ENCODE measurements at places on chromosomes 3 and 15.

GRCh38 chr3:170244576-170244975 lies 22.4 kb downstream of the PRKCI start:
- DNase-seq = no peak

DNA sequence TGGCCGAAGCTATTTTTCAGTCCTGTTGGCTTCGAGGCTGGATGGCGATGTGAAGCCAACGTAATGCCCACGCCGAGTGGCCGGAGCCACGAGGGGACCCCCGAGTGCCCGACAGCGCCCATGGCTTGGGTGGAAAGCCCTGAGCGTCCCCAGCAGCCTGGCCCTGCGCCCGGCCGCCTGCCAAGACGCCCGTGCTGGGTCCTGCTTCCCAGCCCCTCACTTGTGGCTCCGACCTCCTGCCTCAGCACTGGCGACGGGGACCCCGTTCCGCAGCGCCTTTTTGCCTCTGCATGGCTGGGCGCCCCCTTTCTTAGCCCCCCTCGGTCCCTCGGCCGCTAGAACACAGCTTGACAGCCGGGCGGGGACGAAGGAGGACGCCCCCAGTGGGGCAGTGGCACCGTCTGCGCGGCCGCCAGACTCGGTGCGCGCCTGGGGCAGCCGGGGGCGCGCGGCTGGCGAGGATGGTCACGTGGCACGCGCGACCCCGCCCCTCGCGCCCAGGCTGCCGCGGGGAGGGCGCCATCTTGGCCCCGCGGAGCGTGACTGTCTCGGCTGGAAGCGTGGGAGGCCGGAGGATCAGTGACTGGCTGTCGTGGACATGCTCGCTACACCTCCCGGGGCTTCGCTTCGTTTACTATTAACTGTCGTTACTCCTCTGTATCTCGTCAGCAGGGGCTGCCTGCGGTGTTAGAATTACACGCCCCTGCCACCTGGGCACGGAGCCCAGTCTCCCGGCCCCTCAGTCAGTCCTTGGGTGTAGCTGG lies 626 bp upstream of the GPR176 start:
- peak; percentile 49 for DNase-seq

- no peak for DNase-seq
These were observed 43.6 kb downstream of the LDHAL6B start for GRCh38 chr15:59250249-59250648.

GRCh38 chr3:132016061-132017041 lies 18.5 kb downstream of the CPNE4 start:
- DNase-seq = no peak

DNA sequence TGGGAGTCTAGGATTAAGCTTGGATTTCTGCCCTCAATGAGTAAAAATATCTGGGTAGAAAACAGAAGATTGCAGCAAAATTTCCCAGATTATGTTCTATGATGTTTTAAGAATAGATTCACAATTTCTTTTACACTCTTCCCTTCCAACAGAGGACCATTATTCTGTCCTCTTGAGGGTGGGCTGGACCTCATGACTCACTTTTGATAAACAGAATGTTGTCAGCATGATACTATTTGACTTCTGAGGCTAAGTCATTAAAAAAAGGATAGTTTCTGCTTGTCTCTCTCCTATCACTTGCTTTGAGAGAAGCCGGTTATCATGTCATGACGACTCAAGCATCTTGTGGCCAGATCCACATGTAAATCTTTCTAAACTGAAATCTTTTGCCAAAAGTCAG lies 396.2 kb upstream of the CDIN1 start:
- DNase-seq = no peak

DNA sequence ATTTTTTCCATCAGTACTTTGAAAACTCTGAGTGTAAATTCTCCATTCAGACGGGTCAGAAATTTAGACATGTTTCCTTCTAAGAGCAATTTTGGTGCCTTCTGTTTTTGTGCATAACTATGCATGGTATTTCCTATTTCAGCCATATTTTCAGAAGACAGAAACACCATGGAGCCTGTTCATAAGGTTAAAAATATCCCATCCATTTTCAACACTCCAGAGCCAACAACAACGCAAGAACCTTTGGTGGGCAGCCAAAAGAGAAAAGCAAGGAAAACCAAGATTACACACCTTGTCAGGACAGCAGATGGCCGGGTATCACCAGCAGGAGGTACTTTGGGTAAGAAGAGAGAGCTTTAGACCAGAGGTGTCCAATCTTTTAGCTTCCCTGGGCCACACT lies 275.6 kb downstream of the BBX start:
- no peak for DNase-seq

DNA sequence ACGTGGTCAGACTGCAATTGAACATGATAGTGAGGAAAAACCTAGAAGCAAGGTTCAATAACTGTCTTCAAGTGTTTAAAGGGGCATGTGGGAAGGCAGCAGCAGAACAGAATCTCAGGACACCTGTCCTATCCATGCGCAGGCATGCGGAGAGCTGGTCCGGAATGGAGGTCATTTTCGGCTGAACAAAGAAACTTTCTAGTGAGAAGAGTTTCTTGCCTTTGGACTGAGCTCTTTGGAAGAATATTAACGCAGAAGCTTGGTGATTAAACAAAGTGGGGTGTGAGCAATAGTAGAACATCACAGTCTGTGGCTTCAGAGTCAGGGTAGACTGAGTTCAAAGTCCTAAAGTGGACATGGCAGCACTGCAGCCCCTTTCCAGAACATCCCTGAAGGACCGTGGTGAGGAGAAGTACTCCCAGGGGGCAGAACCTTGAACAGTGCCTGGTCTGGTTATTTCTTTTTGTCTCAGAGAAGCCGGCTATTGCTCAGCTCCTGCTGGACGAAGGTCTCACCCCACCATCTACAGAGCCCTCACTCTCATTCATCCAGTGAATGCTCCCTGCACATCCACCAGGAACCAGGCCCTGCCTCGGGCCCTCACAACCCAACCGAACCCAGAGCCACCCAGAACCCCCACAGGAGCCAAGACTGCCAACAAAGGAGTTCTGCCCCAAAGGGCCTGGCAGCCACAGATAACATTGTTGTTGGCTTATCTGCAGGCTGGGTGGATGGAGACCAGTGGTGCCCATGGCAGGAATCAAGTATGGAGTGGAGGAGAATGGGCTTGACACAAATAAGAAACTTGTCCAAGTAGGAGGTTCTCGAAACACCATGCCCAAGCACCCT lies 2.8 kb upstream of the SSUH2 start:
- no peak for DNase-seq

DNA sequence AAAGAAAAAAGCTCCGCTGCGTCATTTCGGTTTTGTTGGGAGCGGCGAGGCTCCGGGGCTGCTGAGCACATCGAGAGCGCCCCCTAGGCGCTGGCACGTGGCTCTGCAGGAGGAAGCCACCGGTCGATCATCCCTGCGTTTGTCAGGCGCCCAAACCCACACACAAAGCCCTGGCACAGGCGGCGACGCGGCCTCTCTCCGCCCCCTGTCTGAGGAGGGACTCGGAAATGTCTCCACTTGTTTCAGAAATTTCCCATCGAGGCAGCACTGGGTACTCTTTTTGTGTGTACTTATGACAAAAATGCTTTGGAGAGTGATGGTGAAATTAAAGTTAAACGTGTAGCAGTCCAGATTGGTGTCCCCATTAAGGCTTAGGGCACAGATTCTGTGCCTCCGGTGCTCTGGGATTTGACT lies 407.3 kb upstream of the ONECUT1 start:
- peak; percentile 53 for DNase-seq

DNA sequence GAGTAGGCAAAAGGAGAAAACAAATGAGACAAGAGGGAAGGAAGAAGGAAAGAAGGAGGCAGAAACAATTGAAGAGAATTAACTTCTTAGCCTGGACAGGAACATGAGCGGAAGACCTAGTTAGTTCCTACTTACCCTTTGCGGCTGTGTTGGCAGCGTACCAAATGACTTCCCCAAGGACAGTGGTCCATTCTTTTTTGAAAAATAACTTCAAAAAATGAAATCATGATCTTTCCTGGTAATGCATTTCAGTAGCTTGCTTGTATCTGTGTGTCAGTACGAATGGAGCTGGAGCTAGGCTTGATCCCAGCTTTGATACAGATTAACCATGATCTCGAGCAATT lies 41.5 kb upstream of the CFAP161 start:
- DNase-seq = no peak

- DNase-seq = no peak
These were observed 56.3 kb downstream of the KLF15 start for GRCh38 chr3:126300761-126301481.

DNA sequence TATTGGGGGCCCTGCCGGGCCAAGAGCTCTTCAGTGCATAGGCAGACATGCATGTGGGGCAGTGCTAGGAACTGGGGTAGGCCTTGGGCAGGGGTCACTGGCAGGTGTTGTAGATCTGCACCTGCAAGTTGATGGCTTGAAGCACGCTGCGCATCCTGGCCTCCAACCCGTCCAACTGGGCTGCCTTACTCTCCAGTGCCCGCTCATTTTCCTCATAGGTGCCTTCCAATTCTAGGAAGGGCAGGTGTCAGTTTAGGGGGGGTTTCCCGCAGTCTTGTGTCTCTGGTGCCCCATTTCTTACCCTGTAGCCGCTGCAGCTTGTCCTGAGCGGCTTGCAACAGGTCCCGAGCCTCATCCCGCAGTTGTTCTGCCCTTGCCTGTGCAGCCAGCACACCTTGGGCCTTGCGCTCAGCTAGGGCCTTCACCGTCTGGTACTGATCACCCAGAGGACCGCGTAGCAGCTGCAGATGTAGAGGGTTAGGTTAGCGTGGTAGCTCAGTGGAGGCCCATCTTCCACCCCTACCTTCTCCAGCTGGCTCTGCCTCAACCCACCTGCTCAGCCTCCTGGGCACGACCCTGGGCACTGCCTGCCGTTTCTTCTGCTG lies 611 bp upstream of the USP19 start:
- DNase-seq = no peak

DNA sequence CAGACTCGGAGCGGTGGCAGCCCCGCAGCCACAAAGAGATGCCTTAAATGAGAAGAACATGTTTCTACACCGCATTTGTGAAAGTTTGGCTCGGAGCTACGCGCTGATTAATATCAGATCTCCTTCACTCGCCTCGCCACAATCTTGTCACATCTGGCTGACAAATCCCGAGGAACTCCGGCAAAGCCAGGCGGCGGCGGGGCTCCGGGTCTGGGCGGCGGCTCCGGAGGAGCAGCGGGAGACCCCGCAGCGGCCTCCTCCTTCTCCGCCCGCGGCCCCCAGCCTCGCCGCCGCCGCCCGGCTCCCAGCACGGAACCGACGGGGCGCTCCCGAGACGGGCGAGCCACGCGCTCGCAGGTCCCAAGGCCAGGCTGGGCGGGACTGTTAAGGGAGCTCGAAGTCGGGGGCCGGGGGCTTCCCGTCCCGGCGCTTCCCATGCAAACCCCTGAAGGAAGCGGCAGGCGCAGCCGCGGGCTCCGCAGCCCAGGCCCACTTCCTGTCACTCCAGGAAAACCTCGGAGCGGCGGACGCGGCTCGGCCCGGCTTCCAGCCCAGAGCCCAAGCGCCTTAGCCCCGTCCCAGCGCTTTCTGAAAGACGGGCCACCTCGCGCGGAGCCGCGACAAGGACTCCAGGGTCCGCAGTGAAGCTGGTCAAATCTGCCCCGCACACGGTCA lies 1.2 kb downstream of the BNC1 start:
- DNase-seq = no peak

GRCh38 chr3:81752604-81753003 lies 8.8 kb downstream of the GBE1 start:
- no peak for DNase-seq

GRCh38 chr3:188734395-188734794 lies 437.4 kb upstream of the TPRG1 start:
- DNase-seq = no peak

- no peak for DNase-seq
These were observed 202.5 kb upstream of the PDZRN3 start for GRCh38 chr3:73827204-73827603.

DNA sequence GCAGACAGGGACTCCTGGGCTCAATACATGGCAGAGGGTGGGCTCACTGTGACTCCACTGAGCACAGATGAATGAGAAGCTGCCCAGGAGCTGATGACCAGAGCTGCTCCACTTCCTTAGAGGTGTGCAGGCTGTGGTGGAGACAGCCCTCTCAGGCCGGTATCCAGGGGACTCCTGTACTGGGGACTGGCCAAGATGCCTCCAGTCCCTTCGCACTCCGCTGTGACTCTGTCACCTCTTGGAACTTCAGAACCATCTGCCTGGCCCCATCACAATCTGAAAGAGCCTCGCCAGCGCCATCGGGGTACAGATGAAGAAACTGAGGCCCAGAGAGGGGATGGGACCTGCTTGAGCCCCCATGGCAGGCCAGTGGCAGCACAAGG lies 111.2 kb downstream of the ETFA start:
- DNase-seq = no peak

DNA sequence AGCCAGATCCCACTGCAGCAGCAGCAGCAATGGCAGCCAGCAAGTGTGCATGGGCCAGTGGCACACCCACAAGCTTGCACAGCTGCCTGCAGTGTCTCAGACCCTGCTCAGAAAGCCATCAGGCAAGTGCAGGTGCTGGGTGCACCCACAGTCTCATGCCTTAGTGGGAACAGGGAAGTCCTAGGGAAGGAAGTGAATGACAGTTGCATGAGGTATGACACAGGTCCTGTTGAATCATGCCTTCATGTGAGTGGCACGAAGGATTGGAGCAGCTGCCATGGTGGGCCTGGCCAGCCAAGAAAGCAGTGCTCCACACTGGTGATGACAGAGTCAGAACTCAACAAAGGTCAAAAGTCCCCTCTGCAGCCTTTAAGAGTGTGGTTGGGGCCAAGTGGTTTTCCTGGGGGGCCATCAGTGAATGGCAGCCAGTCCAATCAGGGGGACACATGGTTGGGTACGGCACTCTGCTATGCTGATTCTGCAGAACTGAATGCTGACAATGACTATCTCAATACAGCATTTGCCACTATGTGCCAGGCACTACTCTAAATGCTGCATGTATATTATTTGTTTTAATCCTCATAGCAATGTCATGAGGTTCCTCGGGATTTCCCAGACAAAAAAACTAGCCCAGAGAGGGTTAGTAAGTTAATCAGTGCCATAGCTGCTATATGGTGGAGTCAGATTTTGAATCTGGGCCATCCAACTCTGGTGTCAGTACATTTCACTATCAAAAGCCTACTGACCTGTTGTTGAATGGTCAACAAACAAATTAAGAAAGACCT lies 94.3 kb downstream of the AQP9 start:
- DNase-seq = no peak

- no peak for DNase-seq
These were observed 107.9 kb downstream of the LRIG1 start for GRCh38 chr3:66392966-66393332.

DNA sequence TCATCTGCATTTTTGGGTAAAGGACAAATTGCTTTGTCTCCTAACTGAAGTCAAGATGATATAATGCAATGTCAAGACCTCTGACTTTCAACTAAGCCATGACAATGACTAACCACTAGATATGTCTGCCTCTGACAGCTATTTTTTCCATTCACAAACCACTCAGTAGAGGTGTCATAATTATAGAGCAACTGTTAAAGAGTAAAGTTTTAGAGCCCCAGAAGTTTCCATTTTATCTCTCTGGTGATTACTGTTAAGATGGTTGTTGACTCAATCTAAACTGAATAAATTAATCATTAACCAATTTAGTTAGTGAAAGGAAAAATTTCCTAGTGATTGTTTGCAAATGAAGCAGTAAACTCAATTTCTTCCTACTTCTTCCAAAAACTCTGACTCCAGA lies 779.9 kb downstream of the GRM7 start:
- DNase-seq = no peak

All from T-helper 1 cell (primary cell).